ENCODE measurements at places on chromosomes 1 and 21.

GRCh38 chr1:228990906-228991569, 255.8 kb downstream of the RHOU start:
- DNase-seq, result no peak

- DNase-seq, result peak; percentile 69
Observed at GRCh38 chr1:161021165-161021969, 415 bp upstream of the F11R start.

DNA sequence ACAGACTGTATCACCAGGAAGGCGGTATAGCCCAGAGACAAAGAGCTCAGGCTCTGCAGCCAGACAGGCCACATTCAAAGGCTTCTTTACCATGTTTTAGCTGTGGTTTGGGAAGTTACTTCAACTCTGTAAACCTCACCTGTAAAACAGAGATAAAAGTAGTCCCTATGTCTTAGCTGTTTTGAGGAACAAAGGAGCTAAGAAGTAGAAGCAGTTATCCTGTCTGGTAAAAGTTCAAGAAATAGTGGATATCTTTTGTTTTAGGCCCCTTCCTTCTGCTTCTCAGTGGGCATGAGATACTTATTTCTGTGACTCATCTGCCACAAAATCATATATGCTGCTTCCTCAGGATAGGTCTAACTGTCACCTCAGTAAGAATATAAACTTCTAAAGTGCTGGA, 6.5 kb downstream of the CD34 start:
- DNase-seq, result no peak

DNA sequence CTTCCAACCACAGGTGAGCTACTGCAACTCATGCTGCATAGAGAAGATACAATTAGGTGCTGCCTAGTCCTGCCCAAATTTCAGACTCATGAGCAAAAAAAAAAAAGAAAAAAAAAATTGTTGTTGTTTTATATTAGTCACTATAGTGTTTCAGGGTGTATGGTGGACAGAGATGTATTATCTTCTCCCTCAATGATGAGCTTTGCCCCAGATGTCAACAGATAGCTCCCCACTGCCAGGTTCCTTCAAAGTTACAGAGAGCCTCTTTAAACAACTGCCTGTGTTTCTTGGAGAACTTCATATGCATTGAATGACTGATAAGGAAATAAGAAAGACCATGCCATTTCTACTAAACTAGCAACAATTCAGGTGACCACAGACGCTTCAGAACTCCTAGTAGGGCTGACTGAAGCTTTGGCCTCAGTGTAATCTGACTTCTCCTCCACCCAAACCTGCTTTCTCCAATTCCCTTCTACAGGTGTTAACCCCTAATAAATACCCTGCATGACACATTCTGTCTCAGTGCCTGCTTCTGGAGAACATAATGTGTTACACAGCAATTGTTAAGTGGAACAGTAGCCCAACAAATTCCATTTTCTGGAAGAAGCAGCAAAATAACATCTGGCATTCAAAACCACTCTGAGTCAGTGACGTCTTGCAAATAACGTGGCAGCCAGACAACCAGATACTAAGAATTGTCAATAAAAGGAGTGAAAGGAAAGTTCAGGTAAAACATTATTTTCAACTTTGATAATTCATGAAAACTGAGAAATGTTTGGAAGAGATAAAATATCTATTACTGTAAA, 147.7 kb downstream of the CDC42BPA start:
- no peak for DNase-seq

GRCh38 chr1:54347955-54348699, 58.1 kb downstream of the SSBP3 start:
- DNase-seq, result no peak

DNA sequence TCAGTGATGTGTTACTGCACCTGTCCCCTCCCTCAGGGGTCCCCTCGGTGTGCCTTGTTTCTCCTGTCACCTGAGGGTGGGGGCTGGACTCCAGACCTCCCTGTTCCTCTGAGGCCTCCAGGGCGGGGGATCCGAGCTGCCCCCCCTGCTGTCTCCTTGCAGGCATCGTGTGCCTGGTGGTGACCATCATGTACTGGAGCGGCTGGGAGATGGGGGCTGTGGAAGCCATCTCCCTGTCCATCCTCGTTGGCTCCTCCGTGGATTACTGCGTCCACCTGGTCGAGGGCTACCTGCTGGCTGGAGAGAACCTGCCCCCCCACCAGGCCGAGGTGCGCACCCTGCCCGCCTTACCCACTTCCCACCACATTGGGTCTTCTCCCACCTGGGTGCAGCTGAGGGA, 56.4 kb downstream of the DISP3 start:
- DNase-seq, result no peak

- DNase-seq, result no peak
Observed at GRCh38 chr1:211111351-211111750, 22.6 kb downstream of the KCNH1 start.

DNA sequence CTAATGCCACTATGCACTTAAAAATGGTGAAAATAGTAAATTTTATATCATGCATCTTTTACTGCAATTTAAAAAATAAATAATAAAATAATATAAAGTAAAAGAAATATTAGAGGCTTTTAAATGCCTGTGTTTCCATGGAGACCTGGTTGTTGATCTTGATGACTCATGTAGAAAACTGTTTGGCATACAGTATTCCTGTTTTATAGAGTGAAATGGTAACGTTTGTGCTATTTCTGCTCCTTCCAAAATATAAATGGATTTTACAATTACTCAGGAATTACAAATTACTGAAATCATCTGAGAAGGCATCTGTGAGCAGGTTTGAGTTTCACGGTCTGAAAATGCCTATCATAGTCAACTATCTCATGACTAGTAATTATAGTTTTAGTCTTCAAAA, 98.4 kb upstream of the USP25 start:
- no peak for DNase-seq

DNA sequence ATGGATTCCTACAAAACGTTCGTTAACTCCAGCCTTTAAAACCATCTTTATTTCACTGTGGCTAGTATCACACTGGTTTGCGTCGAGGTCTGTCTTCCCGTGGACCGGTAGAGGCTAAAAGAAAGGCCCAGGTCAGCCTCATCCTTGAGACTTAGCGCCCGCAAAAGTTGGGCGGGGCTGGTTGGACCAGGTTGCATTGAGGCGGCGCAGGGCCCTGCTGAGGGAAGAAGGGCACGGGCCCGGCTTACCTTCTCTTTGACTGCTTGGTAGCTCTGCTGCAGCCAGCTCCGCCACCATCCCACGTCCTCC, 455 bp downstream of the BSDC1 start:
- DNase-seq, result no peak

- DNase-seq, result no peak
Observed at GRCh38 chr1:81681601-81682266, 119.0 kb upstream of the ADGRL2 start.

DNA sequence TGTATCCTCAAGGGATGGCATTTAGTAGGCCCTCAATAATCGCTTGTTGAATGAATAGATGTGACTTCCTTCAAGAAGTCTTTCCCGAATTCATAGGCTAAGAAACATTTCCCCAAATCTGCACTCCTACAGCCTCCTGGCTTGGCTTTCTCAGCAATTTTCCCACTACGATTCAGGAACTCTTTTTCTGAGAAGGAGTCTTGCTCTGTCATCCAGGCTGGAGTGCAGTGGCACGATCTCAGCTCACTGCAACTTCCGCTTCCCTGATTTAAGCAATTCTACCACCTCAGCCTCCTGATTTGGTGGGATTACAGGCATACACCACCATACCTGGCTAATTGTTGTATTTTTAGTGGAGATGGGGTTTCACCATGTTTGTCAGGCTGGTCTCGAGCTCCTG, 37.9 kb upstream of the IFFO2 start:
- DNase-seq, result no peak

GRCh38 chr1:240310226-240310925, 218.7 kb downstream of the FMN2 start:
- no peak for DNase-seq

GRCh38 chr1:201988601-201989000, 6.2 kb downstream of the RNPEP start:
- DNase-seq, result no peak

DNA sequence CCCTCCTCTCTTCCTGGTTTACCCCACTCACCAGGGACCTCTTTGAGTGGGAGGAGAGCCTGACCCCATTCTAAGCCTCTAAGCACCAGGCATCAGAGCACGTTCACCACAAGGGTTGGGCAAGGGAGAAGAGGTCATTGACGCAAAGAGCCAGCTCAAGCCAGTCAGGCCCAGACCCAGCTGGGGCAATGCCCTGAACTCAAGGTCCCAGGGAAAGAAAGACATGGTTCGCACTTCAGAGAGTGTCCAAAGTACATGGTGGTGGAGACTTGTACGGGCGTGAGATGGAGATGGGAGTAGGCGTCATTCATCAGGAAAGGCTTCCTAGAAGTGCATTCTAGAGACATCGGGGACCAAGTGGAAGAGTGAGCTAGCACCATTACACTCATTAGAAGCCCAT, 7.2 kb downstream of the PKP1 start:
- no peak for DNase-seq

- no peak for DNase-seq
Observed at GRCh38 chr1:214471458-214471857, 79.9 kb downstream of the PTPN14 start.

GRCh38 chr1:11523746-11524464, 45.0 kb downstream of the DISP3 start:
- peak; percentile 20 for DNase-seq

- DNase-seq, result no peak
Observed at GRCh38 chr21:26365849-26366248, 195.3 kb upstream of the APP start.

DNA sequence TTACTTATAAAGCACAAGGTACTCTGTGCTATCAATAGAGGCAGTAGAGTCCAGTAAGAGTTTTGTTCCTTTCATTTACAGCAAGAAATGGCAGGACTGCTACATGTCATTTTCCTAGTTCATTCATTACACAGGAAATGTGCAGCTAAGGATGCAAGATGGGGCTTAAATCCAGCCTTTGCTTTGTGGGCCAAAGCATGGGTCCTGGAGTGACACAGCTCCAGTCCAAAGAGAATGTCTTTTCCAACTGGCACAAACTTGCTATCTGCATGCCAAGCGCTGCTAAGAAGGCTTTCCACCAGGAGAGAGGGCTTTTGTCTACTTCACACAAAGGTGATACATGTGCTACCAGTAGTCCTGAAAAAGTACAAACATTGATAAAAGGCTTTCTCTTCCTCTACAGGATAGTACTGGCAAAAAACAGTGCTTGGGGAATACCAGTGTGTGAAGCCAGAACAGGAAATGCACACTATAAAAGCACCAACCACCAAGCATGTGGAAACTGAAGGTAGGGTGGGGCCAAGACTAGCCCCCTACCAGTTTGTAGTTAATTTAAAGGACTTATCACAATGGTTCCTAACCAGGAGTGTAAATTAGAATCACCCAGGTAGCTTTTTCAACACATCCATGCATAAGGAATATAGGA, 68.7 kb downstream of the ARID4B start:
- DNase-seq, result no peak

DNA sequence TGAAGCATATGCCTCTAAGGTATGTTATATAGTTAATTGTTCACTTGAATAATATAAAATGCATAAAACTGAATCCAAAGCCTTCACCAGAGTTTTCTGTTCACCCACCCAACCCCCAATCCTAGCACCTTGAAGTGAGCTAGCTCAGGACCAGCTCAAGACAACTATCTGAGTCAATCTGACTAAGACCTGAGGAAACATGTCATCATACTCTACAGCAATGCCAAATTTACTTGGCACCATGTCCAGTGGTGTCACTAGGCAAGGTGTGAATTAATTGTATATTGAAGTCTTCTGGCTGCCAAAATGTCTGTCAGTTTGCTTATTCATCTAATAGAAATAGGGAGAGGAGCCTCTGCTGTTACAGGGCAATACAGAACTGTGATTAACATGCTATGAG, 3.8 kb downstream of the DNASE2B start:
- DNase-seq, result no peak

- DNase-seq, result no peak
Observed at GRCh38 chr1:64396817-64397216, 73.1 kb upstream of the CACHD1 start.

DNA sequence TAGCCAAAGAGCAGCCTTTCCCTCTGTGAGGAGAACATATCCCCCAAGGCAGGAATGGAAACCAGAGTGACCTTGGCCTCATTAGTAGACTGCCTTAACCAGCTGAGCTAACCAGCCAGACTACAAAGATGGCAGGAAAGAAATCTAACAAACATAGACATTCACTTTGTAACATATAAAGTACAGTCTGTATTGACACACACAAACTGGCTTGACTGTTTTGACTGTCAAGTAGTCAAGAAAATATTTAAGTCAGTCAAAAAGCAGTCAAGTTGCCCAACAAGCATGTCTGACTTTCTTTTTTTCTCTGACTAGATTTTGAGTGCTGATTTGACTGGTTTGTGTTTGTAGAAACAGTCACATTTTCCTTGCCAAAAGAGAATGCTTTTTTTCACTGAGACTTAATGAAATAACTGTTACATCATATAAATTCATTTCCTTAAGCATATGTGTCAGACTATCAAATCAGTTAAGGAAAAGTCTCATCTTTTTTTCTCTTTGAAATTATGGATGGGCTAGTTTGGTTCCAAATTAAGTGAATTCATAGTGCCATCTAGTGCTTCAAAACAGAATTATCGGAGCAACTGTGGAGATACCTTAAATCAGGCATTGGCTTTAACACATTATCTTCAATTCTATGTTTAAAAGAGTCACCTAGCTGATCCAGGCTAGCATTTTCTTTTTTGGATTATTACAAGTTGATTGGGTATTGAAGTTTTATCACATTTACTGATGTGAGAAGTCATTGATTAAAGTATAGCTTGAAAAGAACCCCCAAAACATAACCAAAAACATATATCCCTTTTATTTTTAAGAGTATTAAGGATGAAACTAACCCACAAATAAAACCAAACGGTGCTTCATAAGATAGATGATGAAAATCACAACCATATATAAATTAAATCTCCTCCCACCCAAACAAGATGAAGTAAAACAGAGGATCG, 75.0 kb downstream of the ATP6V1G3 start:
- no peak for DNase-seq

GRCh38 chr21:28943631-28944030, 49.0 kb downstream of the LTN1 start:
- no peak for DNase-seq

DNA sequence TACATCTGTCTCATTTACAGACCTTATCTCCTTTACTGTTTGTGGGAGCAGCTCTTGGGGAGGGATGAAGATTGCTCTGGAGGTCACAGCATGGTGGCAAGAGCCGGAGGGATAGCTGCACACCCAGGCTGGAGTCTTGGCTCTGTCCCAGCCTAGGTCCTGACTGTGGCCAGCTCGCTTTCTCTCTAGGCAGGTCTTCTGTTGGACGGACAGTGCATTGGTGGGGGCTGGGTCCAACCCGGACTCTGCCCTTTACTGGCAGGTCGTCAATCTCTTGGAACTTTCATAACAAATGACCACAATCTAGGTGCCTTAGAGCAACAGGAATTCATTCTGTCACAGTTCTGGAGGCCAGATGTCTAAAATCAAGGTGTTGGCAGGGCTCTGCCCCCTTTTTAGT, 319.8 kb upstream of the C1orf174 start:
- no peak for DNase-seq

- DNase-seq, result no peak
Observed at GRCh38 chr21:41147096-41147978, 20.6 kb upstream of the BACE2 start.

GRCh38 chr1:31479811-31480210, 66.8 kb downstream of the SERINC2 start:
- no peak for DNase-seq

Measured in right forelimb (tissue), 1 donor.